ENCODE measurements at places on chromosomes 3 and 15.

DNA sequence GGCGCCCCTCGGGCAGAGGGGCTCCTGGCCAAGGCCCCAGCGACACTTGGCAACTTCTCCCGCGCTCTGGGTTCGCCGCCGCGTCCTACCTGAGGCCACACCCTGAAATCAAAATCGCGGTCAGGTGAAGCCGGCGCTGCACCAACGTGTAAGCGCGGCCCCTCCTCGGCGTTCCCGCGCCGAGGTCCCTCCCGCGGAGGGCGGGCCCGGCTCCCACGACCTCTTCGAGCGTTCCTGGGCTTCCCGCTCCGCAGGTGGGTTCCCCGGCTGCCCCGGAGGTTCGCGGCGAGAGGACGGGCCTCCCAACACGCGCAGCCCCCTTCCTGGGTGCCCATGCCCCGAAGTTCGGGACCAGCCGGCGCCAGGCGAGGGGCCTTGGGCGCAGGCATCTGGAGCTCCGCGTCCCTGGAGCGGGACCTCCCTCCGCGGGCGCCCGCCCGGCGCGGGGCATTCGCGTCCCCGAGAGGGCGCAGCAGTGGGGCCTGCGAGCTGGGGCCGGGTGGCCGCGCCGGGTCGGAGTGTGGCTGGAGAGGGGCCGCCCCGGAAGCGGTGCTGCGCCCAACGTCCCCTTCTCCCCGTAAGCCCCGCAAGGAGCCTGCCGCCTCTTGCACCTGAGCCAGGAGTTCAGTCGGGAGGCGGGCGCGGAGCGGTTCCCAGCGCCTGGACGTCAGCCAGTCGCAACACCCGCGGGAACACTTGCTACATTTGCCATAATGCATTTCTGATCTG is 13.7 kb downstream of the PAK6 start:
- no peak for DNase-seq

- DNase-seq, result no peak
These were observed 55.9 kb downstream of the C3orf20 start for GRCh38 chr3:14730703-14731382.

- no peak for DNase-seq
These were observed 405.8 kb upstream of the SUCLG2 start for GRCh38 chr3:68060191-68060590.

- no peak for DNase-seq
These were observed 41.0 kb downstream of the CRYGS start for GRCh38 chr3:186502966-186503712.

- DNase-seq, result peak; percentile 8
These were observed 23.8 kb downstream of the ITGA11 start for GRCh38 chr15:68407886-68408881.

- no peak for DNase-seq
These were observed 902.9 kb downstream of the EPHA3 start for GRCh38 chr3:90010341-90010740.

GRCh38 chr3:148790370-148790769 is 37.2 kb upstream of the CPB1 start:
- DNase-seq, result no peak

- DNase-seq, result no peak
These were observed 238.7 kb downstream of the ISL2 start for GRCh38 chr15:76575274-76575673.

DNA sequence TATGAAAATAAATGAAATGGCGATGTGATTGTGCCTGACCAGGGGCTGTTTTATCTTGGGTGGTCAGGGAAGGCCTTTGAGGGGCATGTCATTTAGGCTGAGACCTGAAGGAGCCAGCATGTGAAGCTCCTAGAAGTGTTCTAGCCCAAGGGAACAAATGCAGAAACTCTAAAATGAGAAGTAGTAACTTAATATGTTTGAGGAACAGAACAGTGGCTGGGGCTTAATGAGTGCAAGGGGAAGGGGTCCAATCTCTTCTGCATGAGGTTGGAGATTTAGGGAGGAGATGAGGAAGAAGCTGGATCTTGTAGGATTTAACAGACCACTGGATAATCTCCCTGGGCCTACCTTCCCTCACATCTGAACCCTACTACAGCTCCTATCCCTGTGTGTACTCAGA is 110.5 kb downstream of the AKAP13 start:
- DNase-seq, result no peak

Measured in lower leg skin (tissue), 4 donors.